ENCODE measurements at places on chromosomes 12 and 14. TPM values are rescaled to one million over a fixed set of nuclear protein-coding genes. Genes with fewer than 3 reads are reported as not detected.

RERG gene
- 18.6 TPM for total RNA-seq

- no peak for DNase-seq
Observed at GRCh38 chr14:71890541-71890940, 41.7 kb upstream of the RGS6 start.

DNA sequence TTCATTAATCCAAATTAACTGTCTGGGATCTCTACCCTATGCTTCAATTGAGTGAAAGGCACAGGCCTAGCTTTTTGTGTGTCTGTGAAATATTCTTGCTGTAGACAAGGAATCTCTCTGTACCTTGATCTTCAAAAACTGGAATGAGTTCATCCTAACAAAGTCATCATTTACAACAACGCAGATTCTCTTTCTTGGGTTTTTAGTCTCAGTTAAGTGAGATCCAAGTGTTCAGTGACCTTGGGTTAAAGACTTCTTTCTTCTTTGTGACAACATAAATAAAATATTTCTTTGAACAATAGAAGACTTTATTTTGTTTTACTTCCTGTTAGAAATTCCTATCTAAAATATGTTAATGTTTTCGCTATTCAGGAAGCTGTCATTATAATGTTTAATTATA is 192.2 kb upstream of the LMNTD1 start:
- DNase-seq, result no peak

- DNase-seq, result no peak
Observed at GRCh38 chr14:93008381-93008780, 85.4 kb downstream of the CHGA start.

DNA sequence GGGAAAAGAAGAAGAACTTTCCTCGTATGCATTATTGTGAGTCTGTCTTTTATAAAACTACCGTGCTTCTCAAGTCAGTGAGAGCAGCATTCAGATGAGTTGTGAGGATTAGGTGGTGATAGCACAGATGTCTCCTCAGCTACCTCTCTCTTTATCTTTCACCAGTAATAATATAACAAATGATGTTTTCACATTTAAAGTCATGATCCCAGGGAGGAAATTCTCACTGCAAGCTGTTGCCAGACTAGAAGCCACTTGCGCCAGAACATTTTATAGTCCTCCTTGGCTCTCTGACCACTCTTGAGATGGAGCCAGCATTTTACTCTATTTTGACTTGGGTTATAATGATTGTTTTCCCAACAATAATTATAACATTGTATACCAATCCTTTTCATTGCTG is 443.1 kb downstream of the AEBP2 start:
- no peak for DNase-seq

- no peak for DNase-seq
Observed at GRCh38 chr14:20631880-20632389, 9.6 kb downstream of the OR6S1 start.

- no peak for DNase-seq
Observed at GRCh38 chr14:69424149-69424923, 25.8 kb downstream of the SLC39A9 start.

DNA sequence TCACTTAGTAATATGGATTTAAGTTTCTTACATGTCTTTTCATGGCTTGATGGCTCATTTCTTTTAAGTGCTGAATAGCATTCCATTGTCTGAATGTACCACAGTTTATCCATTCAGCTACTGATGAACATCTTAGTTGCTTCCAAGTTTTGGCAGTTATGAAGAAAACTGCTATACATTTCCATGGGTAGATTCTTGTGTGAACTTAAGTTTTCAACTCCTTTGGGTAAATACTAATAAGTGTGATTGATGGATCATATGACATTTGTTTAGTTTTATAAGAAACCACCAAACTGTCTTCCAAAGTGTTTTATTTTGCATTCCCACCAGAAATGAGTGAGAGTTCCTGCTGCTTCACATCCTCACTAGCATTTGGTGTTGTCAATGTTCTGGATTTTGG is 119.2 kb downstream of the NAV3 start:
- DNase-seq, result no peak

GRCh38 chr12:95762123-95762785 is 28.3 kb downstream of the NTN4 start:
- DNase-seq, result no peak

All from skin of body (tissue), 3 donors.